ENCODE measurements at places on chromosomes 3 and 15.
A peak's percentile ranks its signal among the peaks of the same experiment; 100 is the strongest.

GRCh38 chr15:61871926-61872522, 188.2 kb downstream of the VPS13C start:
- H3K4me3 ChIP-seq, result no peak overlapping the region
- H3K27ac ChIP-seq, result no peak overlapping the region
- DNase-seq, result no peak
- H3K4me1 ChIP-seq, result no peaks in the 10 kb centered on the region

DNA sequence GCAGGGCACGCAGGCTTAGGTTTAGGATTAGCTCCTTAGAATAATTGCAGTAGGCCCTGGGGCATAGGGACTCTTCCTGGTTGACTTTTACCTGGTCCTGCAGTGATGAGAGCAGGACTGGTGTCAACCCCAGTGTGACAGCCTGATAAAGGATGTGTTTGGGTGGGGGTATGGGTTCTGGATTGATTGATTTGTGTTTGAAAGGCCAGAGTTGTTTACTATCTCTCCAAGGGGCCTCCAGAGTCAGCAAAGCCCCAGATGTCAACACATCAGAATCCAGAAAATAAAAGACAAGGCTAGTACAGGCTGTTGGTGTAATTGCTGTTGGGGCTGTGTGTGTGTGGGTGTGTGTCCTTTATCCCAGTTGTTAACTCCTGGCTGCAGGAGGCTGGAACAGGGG, 122.3 kb downstream of the CHRNA7 start:
- no peaks in the 10 kb centered on the region for H3K36me3 ChIP-seq
- H3K4me1 ChIP-seq, result no peaks in the 10 kb centered on the region
- no peak overlapping the region for H3K27ac ChIP-seq
- H3K4me3 ChIP-seq, result no peak overlapping the region
- no peaks in the 10 kb centered on the region for H3K27me3 ChIP-seq

DNA sequence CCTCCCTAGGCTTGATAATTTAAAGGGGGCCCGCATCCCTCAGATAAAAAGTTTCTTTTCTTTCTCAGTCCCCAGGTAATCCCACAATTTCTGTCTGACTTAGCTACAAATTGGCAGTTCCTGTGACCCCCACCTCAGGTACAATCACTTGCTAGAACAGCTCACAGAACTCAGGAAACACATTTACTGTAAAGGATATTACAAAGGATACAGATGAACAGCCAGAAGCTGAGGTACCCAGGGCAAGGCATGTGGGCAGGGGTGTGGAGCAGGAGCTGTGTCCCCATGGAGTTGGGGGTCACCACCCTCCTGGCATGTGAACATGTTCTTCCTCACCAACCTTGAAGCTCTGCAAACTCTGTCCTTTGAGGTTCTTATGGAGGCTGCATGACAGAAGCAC, 73.8 kb downstream of the CMTM8 start:
- no peak overlapping the region for H3K27ac ChIP-seq
- DNase-seq, result no peak
- H3K4me1 ChIP-seq, result peaks cover 4% of the 10 kb centered on the region
- no peak overlapping the region for H3K4me3 ChIP-seq
- no peaks in the 10 kb centered on the region for H3K27me3 ChIP-seq

DNA sequence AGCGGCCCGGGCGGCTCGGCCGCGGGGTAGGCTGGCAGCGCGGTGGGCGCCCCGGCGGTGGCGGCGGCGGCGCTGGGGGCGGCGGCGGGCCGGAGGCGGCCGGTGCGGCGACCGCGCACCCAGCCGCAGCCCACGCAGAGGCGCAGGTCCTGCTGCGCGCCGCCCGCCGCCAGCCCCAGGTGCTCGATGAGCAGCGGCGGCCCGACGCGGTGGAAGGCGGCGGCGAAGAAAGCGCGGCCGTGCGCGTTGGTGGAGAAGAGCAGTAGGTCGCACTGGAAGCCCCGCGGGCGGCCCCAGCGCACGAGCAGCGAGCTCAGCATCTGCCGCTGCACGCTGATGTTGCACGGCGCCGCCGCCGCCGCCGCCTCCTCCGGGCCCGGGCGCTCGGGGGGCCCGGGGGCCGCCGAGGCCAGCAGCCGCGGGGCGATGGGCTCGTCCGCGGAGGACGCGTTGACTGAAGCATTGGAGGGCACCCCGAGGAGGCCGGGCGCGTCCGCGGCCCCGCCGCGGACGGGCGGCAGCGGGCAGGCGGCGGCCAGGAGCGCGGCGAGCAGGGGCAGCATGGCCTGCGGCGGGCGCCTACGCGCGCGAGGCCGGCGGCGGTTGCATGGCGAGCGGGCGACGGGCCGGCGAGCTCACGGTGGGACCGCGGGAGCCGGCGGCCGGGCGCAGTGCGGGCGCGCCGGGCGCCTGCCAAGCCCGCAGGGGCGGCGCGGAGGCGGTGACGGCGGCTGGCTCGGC, 452 bp downstream of the TMEM158 start:
- no peak overlapping the region for H3K27ac ChIP-seq
- H3K36me3 ChIP-seq, result no peaks in the 10 kb centered on the region
- DNase-seq, result no peak

GRCh38 chr15:36126194-36126593, 453.2 kb upstream of the CDIN1 start:
- H3K27ac ChIP-seq, result no peak overlapping the region
- H3K4me3 ChIP-seq, result no peak overlapping the region
- H3K27me3 ChIP-seq, result no peaks in the 10 kb centered on the region

DNA sequence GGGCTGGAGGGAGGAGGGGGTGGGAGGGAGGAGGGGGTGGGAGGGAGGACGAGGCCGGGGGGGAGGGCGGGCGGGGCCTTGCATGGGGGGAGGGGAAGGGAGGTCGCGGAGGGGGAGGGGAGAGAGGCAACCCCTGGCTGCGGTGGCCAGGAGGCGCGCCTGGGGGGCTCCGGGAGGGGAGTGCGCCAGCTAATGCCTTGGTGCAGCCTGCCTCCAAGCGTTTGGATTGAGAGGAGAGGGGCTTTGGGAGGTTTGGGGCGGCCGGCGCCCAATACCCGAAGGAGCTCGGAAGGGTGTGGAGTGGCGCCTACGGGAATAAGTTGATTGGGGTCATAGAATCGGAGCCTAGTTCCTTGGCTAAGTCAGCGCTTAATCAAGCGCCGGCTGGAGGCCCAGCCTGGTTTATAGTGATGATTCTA, 557 bp downstream of the TFG start:
- peaks cover 7% of the 10 kb centered on the region for H3K36me3 ChIP-seq
- peak; percentile 24 for DNase-seq
- no peaks in the 10 kb centered on the region for H3K27me3 ChIP-seq
- peak overlapping the region; percentile 73 for H3K4me3 ChIP-seq
- H3K27ac ChIP-seq, result peak overlapping the region; percentile 97
- peaks cover 23% of the 10 kb centered on the region for H3K4me1 ChIP-seq

DNA sequence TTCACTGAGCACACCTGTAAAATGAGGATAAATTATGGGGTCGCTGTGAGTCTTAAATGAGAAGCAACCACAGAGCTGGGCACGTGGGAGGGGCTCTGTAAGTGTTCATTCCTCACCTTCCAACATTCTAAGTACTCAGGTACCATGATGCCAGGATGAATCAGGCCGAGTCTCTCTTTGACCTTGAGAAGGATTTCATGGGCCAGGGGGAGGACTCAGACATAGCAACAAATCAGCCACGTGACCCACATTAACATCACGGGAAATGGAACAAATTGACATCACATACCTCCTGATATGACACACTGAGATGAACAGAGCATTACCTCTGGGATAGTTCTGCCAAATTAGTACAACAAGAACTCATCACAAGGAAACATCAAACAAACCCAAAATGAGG, 35.2 kb upstream of the USP3 start:
- H3K27ac ChIP-seq, result no peak overlapping the region
- DNase-seq, result no peak
- H3K36me3 ChIP-seq, result no peaks in the 10 kb centered on the region
- H3K4me3 ChIP-seq, result no peak overlapping the region
- H3K27me3 ChIP-seq, result no peaks in the 10 kb centered on the region

- DNase-seq, result peak; percentile 52
- no peak overlapping the region for H3K4me3 ChIP-seq
- H3K36me3 ChIP-seq, result no peaks in the 10 kb centered on the region
- H3K27ac ChIP-seq, result peak overlapping the region; percentile 33
- H3K27me3 ChIP-seq, result no peaks in the 10 kb centered on the region
These were observed 628.2 kb upstream of the CFAP20DC start for GRCh38 chr3:59677747-59678702.

GRCh38 chr3:110180733-110181132, 843.4 kb upstream of the DPPA4 start:
- H3K27ac ChIP-seq, result no peak overlapping the region
- no peak overlapping the region for H3K4me3 ChIP-seq
- no peak for DNase-seq
- H3K36me3 ChIP-seq, result no peaks in the 10 kb centered on the region

GRCh38 chr3:67884345-67884744, 229.9 kb upstream of the SUCLG2 start:
- no peaks in the 10 kb centered on the region for H3K27me3 ChIP-seq
- no peaks in the 10 kb centered on the region for H3K36me3 ChIP-seq
- no peak for DNase-seq
- no peak overlapping the region for H3K27ac ChIP-seq
- H3K4me3 ChIP-seq, result no peak overlapping the region

DNA sequence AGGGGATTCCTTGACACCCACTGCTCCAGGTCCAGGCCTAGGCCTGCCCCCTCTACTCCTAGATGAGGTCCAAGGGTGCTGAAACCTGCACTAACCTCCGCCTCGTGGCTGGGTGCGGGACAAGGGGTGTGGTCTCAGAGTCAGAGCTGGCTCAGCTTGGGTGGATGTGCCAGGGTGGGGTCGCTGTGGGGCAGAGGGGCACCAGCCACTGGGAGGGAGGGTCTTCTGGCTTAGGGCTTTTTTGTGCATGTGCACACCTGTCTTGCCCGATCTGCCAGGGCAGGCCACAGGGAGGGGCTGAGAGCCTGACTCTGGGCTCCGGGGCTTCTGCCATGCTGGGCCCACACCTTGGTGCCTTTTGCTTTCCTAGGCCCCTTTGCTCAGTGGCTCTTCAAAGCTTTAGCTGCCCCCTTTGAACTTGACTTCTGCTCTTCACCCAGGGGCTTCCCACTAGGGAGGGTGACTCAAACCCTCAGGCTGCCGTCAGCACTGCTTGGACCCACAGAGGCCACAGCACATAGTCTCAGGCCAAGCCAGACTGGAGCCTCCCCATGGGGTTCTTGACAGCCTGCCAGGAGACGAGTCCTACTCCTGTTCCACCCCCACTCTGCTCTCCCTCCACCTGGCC, 73.0 kb downstream of the KLF13 start:
- no peaks in the 10 kb centered on the region for H3K27me3 ChIP-seq
- DNase-seq, result no peak
- no peak overlapping the region for H3K27ac ChIP-seq
- H3K36me3 ChIP-seq, result no peaks in the 10 kb centered on the region
- H3K4me1 ChIP-seq, result peaks cover 30% of the 10 kb centered on the region

DNA sequence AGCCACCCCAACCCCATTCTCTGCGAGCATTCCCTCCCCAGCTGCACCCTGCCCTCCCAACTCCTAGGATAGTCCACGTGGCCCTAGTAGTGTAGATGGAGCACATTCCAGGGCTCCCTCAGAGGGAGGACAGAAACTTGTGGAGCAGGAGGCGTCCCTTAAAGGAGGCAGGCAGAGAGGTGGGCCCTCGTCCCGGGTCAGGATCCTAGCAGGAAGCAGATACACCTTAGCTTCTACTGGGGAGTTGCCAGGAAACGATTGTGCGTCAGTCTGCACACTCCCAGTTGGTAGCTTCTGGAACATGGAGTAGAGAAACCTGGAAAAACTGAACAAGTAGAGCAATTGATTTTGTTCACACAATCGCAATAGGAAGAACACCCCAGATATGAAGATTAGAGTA, 43.9 kb upstream of the KLHL25 start:
- no peak overlapping the region for H3K27ac ChIP-seq
- no peaks in the 10 kb centered on the region for H3K36me3 ChIP-seq
- peaks cover 11% of the 10 kb centered on the region for H3K4me1 ChIP-seq
